ENCODE measurements at places on chromosomes 13 and 19.

- H3K4me3 ChIP-seq = no peak overlapping the region
- H3K27me3 ChIP-seq = peaks cover 1% of the 10 kb centered on the region
- no peak overlapping the region for H3K27ac ChIP-seq
- no peaks in the 10 kb centered on the region for H3K36me3 ChIP-seq
- DNase-seq = no peak
These were observed 47.3 kb upstream of the MTIF3 start for GRCh38 chr13:27497563-27498230.

DNA sequence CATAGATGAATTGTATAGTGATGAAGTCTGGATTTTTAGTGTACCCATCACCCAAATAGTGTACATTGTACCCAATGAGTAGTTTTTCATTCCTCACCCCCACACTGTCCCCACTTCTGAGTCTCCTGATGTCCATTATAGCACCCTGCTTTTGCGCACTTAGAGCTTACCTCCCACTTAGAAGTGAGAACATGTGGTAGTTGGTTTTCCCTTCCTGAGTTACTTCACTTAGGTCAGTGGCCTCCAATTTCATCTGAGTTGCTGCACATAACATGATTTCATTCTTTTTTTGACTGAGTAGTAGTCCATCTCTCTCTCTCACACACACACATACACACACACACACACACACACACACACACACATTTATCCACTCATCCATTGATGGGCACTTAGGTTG, 43.2 kb upstream of the ALOX5AP start:
- H3K4me1 ChIP-seq = no peaks in the 10 kb centered on the region
- no peak overlapping the region for H3K4me3 ChIP-seq
- no peaks in the 10 kb centered on the region for H3K36me3 ChIP-seq
- DNase-seq = no peak
- H3K27ac ChIP-seq = no peak overlapping the region

- peaks cover 3% of the 10 kb centered on the region for H3K4me1 ChIP-seq
- no peak overlapping the region for H3K4me3 ChIP-seq
- H3K36me3 ChIP-seq = no peaks in the 10 kb centered on the region
These were observed 5.1 kb upstream of the WBP4 start for GRCh38 chr13:41056194-41056593.

DNA sequence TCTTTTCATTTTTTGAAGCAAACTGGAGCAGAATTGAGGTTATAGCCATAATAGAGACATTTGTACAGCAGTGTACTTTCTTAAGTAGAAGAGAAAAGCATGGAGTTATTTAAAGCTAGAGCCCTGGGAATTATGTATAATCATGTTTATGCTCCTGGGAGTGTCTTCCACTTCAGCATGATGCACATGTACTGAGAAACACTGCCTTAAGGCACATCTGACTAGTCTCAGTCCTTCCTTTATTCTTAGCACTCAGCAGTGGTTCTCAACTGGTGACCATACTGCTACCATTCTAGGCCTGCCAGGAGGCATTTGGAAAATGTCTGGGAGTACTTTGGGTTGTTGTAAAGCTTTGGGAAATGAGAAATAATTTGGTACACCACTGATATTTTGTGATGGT, 45.8 kb downstream of the VWA8 start:
- H3K27ac ChIP-seq = no peak overlapping the region
- H3K4me3 ChIP-seq = no peak overlapping the region
- no peak for DNase-seq

DNA sequence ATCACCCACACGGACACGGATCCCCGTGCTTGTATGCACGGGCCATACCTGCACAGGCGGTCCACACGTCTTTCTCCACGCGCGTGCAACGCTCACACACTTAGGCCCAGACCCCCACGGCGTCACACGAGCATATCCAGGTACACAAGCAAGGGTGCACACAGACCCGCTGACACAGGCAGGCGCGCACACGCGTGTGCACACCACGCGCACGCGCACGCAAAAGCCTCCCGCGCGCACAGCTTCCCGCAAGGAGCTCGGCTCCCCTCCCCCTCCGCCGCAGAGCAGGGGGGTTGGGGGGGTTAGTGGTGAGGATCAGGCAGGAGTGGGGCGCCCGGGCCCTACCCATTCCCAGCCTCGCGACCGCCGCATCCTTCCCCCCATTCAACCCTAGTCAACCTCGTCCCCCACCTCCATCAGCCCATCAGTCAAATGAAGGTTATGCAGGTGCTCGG, 407 bp downstream of the RAB3A start:
- no peak for DNase-seq
- H3K4me3 ChIP-seq = peak overlapping the region; percentile 30
- H3K4me1 ChIP-seq = no peaks in the 10 kb centered on the region
- H3K36me3 ChIP-seq = no peaks in the 10 kb centered on the region
- no peak overlapping the region for H3K27ac ChIP-seq
- H3K27me3 ChIP-seq = no peaks in the 10 kb centered on the region

DNA sequence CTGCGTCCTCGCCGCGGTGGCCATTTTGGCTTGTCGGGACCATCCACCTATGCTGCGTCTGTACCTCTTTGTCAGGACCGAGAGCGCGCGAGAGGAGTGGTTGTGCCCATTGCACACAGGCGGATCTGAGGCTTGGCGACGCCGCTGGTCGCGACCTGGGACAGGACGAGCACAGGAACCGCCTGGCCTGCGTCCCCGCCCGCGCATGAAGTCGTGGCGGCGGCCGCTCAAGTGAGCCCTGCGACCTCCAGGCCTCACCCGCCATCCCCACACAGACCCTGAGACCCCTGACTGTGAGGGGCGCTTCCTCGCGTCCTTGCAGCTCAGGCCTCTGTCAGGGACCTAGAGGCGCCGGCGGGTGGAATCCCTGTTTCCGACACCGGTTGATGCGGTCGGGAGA, 16.8 kb downstream of the ZNF586 start:
- H3K4me3 ChIP-seq = no peak overlapping the region
- H3K36me3 ChIP-seq = peaks cover 9% of the 10 kb centered on the region
- H3K4me1 ChIP-seq = no peaks in the 10 kb centered on the region
- H3K27me3 ChIP-seq = no peaks in the 10 kb centered on the region
- no peak overlapping the region for H3K27ac ChIP-seq

GRCh38 chr19:6475321-6476108, 6.1 kb downstream of the DENND1C start:
- H3K4me3 ChIP-seq = no peak overlapping the region
- DNase-seq = no peak
- no peaks in the 10 kb centered on the region for H3K27me3 ChIP-seq
- H3K27ac ChIP-seq = no peak overlapping the region

- no peak overlapping the region for H3K27ac ChIP-seq
- no peaks in the 10 kb centered on the region for H3K36me3 ChIP-seq
- H3K4me3 ChIP-seq = no peak overlapping the region
- no peaks in the 10 kb centered on the region for H3K4me1 ChIP-seq
- DNase-seq = no peak
- no peaks in the 10 kb centered on the region for H3K27me3 ChIP-seq
These were observed 56.1 kb downstream of the MAP4K1 start for GRCh38 chr19:38561658-38562057.

All from aorta (tissue), 5 donors.